ENCODE measurements at places on chromosomes 13 and 19.
A peak's percentile ranks its signal among the peaks of the same experiment; 100 is the strongest.

DNA sequence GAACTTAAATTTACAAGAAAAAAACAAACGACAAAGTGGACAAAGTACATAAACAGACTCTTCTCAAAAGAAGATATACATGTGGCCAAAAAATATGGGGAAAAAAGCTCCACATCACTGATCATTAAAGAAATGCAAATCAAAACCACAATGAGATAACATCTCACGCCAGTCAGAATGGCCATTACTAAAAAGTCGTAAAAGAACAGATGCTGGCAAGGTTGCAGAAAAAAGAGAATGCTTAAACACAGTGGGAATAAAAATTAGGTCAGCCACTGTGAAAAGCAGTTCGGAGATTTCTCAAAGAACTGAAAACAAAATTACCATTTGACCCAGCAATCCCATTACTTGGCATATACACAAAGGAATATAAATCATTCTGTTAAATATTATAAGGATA, 132.7 kb downstream of the UGGT2 start:
- no peak for DNase-seq

GRCh38 chr13:78604782-78605611, 1.6 kb upstream of the POU4F1 start:
- no peak for DNase-seq

DNA sequence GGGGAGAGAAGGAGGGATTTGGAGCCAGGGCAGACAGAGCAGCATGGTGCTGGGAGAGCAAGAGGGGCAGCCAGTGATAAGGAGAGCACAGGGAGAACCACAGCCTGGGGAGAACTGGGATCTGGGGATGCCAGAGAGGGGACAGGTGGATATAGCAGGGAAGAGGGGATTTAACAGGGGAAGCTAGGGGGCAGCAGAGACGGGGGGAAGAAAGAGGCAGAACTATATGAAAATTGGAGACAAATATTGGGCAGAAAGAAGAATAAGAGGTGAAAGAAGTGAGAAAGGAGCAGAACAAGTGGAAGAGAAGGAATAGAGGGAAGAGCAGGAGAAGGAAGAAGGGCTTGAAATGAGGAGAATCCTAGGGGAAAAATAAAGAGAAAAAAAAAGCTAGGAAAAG, 6.5 kb upstream of the ZNF528 start:
- DNase-seq = no peak

GRCh38 chr19:15149737-15150136, 42.5 kb downstream of the SYDE1 start:
- DNase-seq = no peak

DNA sequence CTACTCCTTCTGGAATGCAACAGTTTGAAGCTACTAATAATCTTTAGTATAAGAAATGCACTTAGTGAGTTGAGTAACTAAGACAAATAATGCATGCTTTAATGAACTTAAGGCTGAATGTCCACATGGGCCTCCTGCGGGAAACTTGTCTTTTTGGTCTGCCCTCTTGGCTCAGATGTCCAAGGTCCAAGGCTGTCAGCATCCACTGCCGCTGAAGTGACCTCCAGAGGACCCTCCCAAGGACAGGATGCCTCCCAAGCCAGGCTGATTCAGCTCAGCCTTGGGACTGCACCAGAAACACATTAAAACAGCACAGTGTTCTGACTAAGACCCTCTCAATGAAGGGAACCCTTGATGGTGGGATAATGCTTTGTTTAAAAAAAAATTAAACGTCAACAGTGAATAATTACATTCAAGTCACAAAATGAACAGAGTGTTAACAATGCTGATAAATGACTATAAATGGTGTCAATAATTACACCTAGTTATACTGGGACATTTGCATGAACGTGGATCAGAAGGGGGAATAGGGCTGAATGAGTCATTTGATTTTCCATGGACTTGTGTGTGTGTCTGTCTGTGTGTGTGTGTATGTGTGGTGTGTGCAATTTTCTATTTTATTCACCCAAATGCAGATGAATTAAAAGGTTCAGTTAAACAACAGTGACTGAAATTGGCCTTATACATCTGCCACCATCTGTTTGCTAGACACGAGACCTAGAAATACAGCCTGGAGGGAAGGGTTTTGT, 150.5 kb downstream of the COL4A1 start:
- no peak for DNase-seq

- no peak for DNase-seq
Measured at GRCh38 chr19:11290256-11290655, 5.7 kb upstream of the TSPAN16 start.

- DNase-seq = no peak
Measured at GRCh38 chr13:33727297-33728083, 90.5 kb upstream of the RFC3 start.

GRCh38 chr13:26721251-26722121, 39.1 kb downstream of the GPR12 start:
- no peak for DNase-seq

DNA sequence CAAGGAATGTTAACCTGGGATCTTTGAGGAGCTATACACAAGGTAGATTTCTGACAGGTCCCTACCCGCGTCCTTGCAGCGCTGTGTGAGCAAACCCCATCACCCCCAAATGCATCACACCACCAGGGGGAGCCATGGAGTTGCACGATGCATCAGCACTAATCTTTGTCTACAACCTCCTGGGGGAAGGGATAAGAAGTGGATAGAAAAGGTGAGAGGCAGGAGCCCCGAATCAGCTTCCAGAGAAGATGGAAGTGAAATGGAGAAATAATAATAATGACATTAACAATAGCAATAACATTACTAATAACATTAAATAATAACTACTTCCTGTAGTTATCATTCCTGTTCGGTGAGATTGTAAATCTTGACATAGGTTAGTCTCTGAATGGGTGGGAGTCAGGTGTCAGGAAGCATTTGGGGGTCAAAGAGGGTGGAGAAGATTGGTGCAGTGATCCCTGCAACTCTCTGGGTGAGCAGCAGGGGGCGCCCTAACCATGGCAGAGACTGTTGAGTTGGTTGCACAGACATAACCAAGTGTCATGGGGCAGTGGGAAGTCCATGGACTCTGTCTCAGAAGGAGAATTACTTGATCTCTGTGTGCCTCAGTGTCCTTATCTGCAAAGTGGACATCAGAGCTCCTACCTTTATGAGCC, 16.5 kb downstream of the SIGLEC7 start:
- DNase-seq = peak; percentile 70

DNA sequence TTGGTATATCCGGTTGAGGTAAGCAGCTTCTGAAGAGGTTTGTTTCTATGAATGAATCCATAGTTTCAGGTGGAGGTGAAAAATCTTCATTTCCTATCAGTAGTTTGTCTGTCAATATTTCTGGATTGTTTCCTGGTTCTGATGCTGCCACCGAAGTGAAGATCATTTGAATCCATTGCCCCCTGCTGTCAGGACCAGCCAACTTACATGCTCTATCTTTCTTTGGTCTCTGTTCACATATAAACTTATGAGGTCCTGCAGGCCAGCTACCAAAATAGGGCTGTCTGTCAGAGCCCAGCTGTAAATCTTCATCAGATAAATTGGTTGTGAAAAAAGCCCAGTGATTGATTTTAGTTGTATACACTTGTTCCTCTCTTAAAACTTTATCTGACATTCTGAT, 15.2 kb upstream of the N4BP2L1 start:
- DNase-seq = no peak

DNA sequence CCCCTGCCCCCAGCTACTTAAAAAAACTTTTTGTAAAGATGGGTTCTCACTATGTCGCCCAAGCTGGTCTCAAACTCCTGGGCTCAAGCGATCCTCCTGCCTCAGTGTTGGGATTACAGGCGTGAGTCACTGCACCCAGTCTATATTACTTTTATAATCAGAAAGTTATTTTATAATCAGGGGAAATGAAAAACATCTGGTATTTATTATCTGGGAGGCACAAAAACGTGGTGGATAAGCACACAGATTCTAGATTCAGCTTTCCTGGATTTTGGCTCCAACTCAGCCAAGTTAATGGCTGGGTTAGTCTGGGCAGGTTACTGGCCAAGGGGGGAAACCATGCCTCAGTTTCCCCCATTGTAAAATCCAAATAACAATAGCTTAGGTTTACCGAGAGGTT, 24.7 kb downstream of the KEAP1 start:
- no peak for DNase-seq

GRCh38 chr13:25930653-25931052, 121.2 kb downstream of the SHISA2 start:
- no peak for DNase-seq

GRCh38 chr13:109783447-109783814, 3.0 kb downstream of the IRS2 start:
- DNase-seq = no peak

GRCh38 chr13:24042710-24043440, 117.6 kb upstream of the SPATA13 start:
- DNase-seq = no peak

DNA sequence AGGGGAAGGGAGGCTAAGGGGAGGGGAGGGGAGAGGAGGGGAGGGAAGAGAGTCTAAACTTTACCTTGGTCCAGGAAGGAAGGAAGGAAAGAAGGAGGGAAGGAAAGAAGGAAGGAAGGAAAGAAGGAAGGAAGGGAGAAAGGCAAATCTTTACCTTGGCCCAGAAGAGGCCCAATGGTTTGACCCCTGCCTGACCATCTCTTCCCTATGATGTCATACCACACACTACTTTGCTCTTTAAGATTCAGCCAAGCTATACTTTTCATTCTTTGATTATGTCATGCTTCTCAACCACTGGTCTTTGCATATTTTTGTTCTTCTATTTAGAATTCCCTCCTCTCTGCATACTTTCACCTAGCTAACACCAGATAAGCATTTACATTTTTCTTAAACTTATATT, 1077.5 kb downstream of the PCDH9 start:
- DNase-seq = no peak

DNA sequence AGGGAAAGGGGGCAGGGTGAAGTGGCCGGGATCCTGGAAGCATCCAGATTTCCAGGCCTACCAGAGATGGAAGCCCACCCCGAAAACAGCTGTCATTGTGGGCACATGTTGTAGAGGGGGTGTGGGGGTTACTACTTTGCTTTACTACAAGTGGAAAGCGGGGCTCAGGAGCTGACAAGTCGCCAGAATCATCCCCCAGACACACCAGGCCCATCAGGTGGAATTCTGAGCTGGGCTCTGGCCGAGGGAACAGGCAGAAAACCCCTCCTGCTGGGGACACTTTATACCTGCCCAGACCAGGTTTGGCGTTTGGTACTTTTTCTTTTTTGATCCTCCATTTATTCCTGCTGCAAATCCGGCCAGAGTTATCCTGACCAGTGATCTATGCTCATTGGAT, 3.8 kb downstream of the CDX2 start:
- no peak for DNase-seq

DNA sequence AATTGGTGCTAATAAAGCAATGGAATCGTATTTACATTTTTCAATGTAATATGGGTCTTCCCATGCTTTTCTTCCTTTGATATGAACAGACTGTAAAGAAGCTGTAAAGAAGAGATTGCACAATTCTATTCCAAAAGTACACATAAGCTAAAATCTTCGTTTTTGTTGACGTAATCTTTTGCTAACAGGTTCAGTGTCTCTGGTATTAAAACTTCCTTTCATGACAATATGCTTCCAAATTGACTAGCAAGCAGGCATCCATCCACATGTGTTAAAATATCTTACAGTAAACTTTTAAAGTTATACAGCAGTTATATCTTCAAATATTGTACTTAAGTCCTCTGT, 19.3 kb upstream of the SGCG start:
- no peak for DNase-seq

GRCh38 chr13:84126671-84127171, 244.4 kb upstream of the SLITRK1 start:
- DNase-seq = no peak

GRCh38 chr13:82147526-82147925, 1734.7 kb downstream of the SLITRK1 start:
- DNase-seq = no peak

GRCh38 chr19:22733691-22734090, 50.3 kb downstream of the ZNF99 start:
- no peak for DNase-seq

All from stimulated activated CD4-positive, alpha-beta T cell treated with anti-CD3 and anti-CD28 coated beads, Interleukin-1b, Interleukin-23, amount 100 ng/mL, for 4 hours (primary cell).